ENCODE measurements at places on chromosomes 13 and 19.

- DNase-seq = no peak
These were observed 220.3 kb downstream of the POU4F1 start for GRCh38 chr13:78383071-78383484.

- no peak for DNase-seq
These were observed 22.6 kb downstream of the MCF2L start for GRCh38 chr13:112991609-112992008.

GRCh38 chr13:87821512-87821911 lies 150.3 kb downstream of the SLITRK5 start:
- DNase-seq = no peak

DNA sequence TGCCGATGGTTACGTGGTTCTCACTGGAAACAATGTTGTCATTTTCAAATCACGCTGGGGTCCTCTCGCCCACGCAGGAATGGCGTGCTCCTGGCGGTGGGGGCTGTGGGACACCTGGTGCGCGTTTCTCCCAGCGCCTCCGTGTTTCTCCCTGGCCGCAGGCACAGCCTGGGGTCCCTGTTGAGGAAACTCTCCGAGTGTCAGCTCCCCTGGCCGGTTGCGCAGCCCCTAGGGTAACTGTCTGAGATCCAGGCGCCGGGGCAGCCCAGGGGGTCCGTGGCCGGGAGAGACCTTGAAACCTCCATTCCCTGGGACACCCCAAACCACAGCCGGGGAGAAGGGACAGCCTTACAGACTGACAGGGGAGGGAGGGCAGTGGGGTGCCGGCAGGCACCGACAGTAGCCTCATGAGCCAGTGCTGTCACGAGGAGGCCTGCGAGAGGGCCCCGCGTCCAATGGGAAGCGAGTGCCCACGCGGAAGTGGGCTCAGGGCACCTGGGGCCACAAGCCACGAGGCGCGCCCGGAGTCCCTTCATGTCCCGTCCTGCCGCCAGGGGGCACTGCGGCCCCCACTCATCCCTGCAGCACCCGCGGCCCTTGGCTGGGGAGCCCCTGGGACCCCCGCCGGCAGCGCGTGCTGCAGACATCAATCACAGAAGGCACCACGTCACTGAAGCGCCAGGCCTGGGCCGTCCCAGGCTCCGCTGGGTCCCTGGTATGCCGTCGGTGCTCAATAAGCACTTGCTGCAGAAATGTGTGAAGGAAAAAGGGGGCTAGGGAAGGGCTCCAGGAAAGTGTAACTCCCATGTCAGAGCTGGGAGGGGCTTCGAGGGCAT lies 9.5 kb downstream of the ADAMTSL5 start:
- DNase-seq = peak; percentile 29

GRCh38 chr19:47421844-47422395 lies 2.6 kb upstream of the MEIS3 start:
- peak; percentile 59 for DNase-seq

DNA sequence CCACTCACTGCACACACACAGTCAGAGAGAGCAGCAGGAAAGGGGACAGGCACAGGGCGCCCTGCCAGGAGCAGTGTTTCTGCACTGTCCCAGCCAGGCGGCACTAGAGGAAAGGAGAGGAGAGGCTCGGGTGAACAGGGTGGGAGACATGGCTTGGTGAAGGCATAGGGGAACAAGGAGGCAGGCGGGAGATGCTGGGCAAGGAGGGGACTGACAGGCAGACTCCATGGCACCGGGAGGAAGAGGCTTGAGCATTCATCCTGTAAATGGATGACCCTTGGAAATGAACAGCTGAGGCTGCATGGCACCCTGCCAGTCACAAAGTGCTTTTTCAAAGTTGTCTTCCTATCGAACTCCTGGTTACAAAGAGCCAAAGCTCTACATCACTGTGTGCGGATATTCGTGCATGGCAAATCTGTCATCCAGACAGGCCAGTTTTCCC lies 22.4 kb downstream of the MED26 start:
- DNase-seq = no peak

DNA sequence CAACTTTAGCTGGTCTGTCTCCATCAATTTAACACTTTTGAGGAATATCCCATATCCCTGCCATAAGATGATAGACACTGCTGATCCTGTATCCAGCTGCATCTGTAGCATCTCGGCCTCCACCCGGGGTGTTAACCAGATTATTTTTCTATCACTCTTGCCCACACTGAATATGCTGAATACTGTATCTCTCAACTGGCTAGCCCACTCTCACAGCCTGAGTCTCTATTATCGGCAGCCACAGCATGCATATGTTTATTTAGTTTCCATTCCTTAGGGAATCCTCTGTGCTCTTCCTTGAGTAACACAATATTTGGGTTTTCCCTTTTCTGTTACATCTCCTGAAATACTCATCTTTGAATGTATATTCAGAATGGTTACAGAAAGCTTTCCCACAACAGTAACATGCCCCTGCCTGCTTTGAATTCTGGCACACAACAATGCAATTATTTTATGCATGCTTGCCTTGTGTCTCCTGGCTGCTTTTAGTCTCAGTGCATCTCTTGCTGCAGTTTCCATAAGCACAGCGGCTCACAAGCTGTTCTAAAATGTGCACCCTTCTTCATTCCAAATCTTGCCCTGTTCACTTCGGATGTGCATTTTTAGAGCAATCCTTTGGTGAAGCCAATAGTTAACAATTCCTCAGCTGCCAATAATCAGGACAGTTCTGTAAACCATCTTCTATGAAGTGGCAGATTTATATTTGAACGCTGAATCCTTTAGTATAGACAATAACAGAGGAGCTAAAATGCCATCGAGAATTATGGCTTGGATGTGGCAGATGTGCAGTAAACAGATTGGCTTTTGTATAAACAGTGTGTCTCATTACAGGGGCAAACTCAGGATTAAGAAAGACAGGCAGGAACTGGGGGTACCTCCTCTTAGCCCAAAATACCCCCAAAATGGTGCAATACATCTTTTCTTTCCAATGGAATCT lies 261.9 kb upstream of the SOX21 start:
- no peak for DNase-seq

DNA sequence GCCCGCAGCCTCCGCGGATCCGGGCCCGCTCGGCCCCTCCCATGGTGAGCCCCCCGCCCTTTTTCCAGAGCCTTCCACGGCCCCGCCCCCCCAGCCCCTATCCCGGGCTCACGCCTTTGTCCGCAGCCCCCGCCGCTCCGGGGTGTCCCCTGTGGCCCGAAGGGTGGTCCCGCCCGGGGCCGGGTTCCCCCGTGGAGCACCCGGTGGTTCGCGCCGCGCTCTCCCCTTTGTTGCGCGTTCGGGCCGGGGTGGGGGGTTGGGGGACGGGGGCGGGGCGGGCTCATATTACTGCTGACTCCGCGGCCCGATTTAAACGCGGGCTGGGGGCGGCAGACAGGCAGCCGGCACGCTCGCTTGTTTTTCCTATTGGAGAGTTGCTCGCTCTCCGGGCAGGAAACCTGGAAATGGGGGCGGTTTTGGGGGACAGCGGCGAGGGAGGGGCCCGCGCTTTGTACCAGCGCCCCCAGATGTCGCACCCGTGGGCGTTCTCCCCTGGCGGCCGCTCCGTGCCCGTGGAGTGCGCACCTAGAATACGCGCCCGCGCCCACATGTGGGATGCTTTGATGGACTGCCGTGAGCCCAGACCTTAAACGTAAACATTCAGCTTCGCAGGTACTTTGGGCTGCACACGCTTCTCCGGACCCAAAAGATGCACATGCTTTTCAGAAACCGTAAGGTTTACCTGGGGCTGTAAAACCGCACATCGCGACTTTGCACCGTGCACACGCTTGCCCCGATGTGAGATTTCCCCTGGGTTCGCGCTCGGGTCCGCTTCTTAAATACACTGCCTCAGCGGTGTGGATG lies 699 bp downstream of the PTOV1 start:
- no peak for DNase-seq

- peak; percentile 97 for DNase-seq
These were observed 551.6 kb downstream of the MYO16 start for GRCh38 chr13:109180905-109181425.

DNA sequence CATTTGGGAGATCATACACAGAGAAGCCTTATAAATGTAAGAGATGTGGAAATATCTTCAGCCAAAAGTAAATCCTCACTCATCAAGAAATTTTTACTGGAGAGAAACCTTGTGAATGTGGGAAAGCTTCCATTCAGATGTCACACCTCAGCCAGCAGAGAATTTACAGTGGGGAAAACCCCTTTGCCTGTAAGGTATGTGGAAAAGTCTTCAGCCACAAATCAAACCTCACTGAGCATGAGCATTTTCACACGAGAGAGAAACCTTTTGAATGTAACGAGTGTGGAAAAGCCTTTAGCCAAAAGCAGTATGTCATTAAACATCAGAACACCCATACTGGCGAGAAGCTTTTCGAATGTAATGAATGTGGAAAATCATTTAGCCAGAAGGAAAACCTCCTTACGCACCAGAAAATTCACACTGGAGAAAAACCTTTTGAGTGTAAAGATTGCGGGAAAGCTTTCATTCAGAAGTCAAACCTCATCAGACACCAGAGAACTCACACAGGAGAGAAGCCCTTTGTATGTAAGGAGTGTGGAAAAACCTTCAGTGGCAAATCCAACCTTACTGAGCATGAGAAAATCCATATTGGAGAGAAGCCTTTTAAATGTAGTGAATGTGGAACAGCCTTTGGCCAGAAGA lies 21.5 kb downstream of the ZNF146 start:
- DNase-seq = no peak

DNA sequence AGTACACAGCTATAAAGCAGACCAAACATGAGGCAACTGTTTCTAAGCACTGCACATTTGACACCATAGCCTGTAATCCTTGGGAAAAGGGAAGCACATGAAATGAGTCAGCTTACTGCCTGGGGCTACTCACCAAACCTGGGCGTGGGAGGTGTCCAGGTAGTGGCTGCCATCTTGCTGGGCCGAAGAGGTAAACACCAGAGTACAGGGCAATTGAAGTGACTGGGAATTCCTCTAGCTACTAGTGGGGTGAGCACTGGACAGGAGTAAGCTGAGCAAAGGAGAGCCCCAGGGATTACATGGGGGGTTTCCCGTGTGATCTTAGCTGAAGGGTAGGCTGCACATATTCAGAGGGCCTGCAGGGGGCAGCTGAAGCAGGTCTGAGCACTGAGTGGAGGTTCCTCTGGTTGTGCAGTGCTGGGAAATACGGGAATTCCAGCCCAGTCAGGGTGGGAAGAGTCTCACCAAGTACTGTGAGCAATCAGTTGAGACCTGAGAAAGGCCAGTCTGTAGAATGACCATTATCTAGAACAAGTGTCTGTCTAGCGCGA lies 140.5 kb downstream of the SLC7A1 start:
- no peak for DNase-seq

Measured in fibroblast of skin of scalp (primary cell).